ENCODE measurements at places on chromosomes 1 and 21.

- DNase-seq: no peak
Measured at GRCh38 chr1:42774928-42775526, 8.0 kb downstream of the C1orf50 start.

- no peak for DNase-seq
Measured at GRCh38 chr1:55233145-55233777, 18.1 kb upstream of the USP24 start.

GRCh38 chr1:6509919-6510291 is 18.4 kb upstream of the PLEKHG5 start:
- DNase-seq: no peak

GRCh38 chr1:11320153-11320936 is 47.3 kb downstream of the UBIAD1 start:
- no peak for DNase-seq

- DNase-seq: no peak
Measured at GRCh38 chr1:71831646-71832045, 450.7 kb downstream of the NEGR1 start.

- DNase-seq: no peak
Measured at GRCh38 chr1:31647106-31647505, 2.4 kb upstream of the PEF1 start.

DNA sequence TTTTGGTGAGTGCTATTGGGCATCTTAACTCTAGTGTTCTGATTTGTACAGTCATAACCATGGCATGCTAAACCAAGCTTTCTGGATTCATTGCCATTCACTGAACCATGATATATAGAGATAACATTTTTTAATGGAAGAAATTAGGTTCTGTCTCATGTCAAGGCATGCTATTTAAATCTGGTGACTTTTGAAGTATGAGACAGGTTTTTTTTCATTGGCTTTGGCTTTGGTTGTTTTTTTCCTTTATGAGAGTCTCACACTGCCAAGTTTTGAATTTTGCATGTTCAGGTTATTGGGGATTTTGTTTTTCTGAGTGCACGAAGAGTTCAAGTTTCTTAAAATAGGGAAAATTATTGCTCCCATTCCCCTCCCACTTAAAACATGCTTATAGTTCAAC is 141.3 kb upstream of the ADAMTS5 start:
- DNase-seq: no peak

DNA sequence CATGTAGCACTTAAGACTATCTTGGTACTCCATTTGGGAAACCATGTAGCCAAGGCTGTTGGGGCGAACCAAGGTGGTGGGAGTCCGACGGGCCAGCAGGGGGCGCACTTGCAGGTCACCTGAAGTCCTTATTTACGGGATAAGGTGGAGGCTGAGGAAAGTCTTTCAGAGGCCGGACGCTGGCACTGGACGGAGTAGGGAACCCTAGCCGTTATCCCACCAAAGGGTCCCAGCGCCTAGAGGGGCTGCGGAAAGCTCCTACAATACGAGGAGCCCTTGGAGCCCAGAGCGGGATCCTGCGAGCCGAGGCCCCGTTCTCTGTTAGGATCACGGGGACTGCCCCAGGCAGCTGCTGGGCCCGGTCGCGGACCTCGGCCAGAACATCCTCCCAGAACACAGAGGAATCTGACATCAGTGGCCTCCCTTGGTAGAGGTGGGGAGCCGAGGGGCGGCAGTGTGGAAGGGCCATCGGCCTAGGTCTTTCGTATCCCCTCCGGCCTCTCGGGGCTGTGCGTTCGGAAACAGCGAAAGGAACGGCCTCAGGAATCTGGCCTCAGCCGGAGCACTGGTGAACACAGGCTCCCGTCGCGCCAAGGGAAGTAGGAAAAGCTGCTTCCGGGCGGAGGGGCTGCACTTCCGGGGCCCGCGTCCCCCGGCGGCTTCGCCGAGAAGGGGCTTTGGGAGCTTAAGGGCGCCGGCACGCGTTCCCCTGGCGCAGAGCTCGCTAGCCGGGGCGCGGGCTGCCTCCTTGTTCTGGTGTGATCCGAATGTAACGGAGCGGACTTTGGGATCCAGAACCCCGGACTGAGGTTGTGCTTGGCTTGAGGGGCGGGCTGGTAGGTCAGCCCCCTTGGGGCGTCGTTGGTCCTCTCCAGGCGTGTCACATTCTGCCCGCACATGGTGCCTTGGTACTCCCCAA is 29.9 kb upstream of the RPTN start:
- no peak for DNase-seq

DNA sequence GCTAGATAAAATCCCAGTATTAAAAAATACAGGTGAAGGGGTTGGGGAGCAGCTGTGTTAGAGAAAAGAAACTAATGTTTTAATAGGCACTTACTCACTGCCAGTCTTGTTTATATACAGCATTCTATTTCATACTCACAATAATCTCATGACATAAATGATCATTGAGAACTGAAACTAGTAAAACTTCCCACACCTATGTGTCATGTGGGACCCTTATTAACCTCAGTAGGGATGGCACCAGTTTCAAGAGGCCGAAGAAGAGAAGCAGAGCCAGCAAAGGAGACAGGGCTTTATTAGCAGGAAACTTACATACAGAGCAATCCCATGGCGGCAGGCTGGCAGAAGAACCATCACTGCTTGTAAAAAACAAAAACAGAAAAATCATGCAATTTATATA is 48.8 kb upstream of the KCNH1 start:
- no peak for DNase-seq

- DNase-seq: no peak
Measured at GRCh38 chr1:86701731-86702130, 2.6 kb upstream of the SH3GLB1 start.
